ENCODE measurements at places on chromosomes 2 and 18.

DNA sequence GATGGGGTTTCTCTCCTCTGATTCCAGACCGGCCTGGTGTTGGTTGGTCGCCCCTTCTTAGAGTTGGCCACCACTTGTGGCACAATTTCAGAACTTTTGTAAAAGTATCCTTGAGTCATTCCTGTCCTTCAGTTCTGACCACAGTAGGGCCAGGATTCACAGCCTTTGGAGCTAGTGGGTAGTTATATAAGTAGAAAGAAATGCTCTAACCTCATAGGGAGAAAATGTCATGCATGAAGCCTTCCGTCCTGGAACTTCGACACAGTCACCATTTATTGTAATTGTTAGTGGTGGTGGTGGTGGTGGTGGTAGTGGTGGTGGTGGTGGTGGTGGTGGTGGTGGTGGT lies 65.4 kb downstream of the EPAS1 start:
- no peak for DNase-seq

GRCh38 chr2:63903003-63903402 lies 61.3 kb downstream of the UGP2 start:
- no peak for DNase-seq

DNA sequence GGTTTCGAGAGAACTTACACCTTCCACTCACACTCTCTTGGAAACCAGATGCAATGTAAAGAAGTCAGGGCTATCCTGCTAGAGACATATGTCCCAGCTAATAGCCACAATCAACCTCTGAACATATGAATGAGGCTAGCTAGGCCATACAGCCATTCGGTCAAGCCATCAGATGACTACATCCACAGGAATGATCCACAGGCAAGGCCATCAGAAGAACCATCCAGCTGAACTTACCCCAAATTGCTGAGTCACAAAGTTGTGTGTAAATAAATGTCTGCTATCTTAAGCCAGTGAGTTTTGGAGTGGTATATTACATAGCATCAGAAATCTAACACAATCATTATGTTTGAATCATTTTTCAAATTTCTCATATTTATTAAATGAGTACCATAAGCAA lies 5.2 kb upstream of the SPAST start:
- DNase-seq: no peak

- DNase-seq: no peak
Measured at GRCh38 chr2:41600460-41600859, 447.4 kb upstream of the PKDCC start.

- DNase-seq: no peak
Measured at GRCh38 chr2:158797963-158798700, 3.0 kb downstream of the DAPL1 start.

DNA sequence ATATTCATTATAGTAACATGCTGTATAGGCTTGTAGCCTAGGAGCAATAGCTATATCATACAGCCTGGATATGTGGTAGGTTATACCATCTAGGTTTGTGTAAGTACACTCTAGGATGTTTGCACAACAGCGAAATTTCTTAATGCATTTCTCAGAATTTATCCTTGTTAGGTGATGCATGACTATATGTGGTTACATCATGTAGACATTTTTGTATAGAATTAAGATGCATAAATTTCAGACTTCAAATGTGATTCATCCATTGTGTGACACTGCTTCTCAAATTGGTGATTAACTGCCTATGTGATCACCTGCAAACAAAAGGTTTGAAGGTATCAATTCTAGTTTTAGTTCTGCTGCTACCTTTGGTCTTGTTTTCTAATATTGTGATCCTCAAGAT lies 1787.0 kb upstream of the PIK3C3 start:
- no peak for DNase-seq

DNA sequence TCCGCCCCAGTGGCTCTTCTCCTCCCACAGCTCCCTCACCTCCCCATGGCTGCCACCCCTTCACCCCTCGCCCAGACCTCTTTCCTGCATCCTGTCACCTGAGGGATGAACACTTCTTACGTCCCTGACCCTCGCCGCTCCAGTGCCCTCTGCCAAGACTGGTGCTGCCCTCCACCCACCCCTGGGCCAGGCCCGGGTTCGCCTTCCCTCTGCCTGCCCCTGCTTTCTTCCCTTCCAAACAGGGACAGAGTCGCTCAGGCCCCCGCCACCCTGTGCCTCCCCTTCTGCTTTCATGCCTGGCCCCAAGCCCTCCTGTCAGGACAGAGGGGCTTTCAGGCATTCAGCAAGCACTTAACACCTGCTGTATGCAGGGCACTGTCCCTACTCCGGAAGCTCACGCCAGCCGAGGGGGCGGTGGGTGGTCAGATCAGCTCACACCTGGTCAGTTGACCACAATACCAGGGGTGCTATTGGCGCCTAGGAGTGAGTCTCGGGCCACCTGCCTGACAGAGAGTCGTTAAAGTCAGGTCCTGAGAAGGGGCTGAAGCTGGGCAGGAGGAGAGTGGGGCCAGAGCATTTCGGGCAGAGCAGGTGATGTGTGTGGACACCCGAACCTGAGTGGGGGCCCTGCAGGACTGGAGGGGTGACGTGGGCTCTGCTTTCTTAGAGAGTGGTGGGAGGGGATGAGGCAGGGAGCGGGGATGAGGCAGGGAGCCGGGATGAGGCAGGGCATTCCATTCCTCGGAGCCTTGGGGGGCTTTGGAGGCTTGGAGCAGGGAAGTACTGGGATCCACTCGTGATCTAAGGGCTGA lies 26.0 kb upstream of the HPCAL1 start:
- peak; percentile 39 for DNase-seq

DNA sequence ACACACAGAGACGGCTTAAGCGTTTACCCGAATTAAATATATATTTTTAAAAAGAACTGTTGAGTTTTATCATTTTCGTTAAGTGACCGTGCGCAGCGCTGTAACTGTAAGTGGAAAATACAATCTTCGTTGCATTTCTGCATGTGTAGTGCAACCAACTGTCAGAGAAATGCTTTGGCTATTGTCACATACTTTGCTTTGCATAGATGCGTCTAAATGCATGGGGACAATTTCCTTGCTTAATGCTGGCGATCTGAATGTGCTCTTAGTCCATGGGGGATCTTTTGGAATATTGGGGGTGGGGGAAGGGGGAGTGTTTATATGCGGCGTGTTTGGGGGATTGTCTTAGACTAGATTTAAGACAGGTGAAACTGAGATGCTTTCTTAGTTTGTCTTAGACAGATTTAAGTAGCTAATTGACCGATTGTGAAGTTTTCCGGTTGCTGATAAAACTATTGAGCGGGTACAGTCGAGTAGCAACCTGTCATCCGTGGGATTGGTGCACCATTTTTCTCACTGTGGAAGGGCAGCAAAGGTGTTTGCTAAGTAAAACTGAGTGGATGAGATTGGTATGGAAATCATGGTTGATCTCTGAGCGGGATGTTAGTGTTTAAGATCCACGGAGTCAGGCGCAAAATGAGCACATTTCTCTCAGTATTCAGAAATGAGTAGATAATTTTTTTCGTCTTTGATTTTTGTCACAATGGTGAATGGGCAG lies 476 bp downstream of the VSNL1 start:
- no peak for DNase-seq

- no peak for DNase-seq
Measured at GRCh38 chr2:25677877-25678276, 4.5 kb upstream of the DTNB start.

DNA sequence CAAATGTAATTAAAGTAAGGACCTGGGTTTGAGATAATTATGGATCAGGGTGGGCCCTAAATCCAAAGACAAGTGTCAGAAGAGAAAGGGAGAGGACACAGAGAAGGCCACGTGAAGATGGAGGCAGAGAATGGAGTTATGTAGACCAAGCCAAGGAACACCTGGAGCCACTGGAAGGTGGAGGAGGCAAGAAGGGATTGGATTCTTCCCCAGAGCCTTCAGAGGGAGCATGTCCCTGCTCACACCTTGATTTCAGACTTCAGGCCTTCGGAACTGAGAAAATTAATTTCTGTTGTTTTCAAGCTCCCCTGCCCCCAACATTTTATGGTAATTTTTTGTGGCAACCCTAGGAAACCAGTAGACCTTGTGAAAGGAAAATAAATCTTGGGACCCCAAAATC lies 19.6 kb downstream of the CAPN14 start:
- no peak for DNase-seq

DNA sequence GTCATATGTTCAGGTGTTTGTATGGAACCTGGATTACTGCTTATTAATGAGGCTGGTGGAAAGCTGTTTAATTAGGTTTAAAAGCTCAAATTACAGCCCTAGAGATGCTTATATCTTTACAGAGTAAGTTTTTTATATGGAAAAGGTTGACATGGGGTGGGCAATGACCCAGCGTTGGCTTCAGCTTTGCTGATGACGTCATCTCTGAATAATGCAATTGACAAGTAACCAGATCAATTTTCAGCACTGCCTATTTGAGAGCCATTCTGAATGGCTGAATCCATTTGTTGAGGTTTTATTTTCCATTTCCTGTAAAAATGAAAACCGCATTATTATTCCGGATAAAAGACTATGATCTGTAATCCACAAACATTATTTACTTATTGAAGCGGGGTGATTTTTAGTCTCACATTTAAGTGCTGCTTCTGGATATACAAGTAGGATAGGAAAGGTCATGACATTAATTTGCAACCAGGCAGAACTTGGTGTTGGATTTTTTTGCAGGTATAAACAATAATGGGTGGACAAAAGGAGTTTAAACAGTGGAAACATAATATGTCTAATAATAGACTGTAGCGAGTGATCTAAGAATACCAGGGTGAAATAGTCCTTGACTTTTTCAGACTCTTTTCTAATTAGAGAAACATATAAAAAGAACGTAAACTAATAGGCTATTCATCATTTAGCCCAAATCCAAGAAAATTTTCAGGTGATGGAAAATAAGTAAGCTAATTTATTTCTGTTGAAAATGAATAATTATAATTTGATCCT lies 2.7 kb downstream of the PPP1R1C start:
- DNase-seq: no peak

- DNase-seq: no peak
Measured at GRCh38 chr2:105397025-105397722, 1.7 kb downstream of the FHL2 start.

DNA sequence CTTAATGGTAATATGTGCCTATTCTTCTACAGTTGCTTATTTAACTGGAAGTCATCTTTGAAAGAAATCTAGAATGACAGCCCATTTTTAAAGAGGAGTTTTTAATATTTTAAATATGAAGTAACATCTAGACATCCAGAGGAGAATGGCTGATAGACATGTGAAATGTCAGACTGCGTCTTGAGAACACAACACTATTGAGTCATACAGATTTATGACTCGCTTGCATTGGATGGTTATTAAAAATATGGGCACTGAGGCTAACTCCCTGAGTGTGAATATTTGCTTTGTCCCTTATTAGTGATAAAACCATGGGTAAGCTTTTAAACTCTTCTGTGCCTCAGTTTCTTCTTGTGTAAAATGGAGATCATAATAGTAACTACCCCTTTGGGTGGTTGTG lies 22.9 kb downstream of the TDRD15 start:
- DNase-seq: no peak

DNA sequence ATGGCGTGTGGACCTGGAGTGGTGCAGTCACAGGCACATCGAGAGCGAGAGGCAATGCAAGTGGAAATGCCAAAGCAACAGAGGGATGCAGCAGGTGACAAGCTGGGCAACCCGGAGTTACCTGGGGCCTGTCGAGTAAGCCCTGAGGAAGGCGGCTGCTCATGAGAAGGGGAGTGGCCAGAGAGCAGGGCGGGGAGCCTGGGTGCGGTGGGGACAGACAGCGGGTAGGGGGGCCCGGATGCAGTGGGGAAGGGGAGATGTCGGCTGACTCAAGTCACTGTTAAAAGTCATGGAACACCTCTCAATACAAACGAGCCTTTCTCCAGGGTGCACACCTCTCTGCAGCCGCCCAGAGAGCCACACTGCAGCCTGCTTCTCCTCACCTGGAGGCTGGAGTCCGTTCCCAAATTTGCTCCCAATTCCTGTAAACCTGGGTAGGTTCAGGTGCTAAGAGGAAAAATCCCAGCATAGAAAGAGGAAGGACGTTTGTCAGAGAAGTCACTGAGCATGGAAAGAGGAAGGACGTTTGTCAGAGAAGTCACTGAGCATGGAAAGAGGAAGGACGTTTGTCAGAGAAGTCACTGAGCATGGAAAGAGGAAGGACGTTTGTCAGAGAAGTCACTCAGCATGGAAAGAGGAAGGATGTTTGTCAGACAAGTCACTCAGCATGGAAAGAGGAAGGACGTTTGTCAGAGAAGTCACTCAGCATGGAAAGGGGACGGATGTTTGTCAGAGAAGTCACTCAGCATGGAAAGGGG lies 71.7 kb upstream of the TWIST2 start:
- DNase-seq: no peak

- no peak for DNase-seq
Measured at GRCh38 chr2:212646698-212647366, 108.2 kb upstream of the ERBB4 start.

DNA sequence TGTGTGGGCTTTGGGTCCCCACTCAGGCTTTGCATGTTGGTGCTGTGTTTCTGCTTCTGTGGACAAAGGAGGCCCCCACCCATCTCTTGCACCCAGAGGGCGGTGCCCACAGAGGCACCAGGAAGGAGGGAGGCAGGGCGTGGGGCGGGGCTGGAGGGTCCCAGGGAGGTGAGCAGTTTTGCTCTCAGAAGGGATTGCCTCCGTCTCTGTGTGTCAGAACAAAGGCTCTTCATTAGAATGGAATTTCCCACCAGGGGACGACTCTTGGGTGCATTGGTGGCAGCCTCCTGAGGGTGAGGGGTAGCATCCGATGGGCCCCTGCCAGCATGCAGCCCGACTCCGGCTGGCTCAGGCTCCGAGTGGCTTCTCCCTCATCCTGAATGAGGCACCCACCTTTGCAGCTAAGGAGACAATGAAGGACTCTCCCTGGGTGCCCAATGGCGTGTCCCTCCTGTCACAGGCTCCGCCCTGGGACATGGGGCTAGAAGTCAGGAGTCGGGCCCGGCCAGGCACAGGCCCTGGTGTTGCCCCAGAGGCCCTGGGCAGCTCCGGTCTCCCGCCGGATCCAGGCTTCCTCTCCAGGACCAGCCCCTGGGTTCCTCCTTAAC lies 7.0 kb upstream of the ERFE start:
- DNase-seq: no peak

DNA sequence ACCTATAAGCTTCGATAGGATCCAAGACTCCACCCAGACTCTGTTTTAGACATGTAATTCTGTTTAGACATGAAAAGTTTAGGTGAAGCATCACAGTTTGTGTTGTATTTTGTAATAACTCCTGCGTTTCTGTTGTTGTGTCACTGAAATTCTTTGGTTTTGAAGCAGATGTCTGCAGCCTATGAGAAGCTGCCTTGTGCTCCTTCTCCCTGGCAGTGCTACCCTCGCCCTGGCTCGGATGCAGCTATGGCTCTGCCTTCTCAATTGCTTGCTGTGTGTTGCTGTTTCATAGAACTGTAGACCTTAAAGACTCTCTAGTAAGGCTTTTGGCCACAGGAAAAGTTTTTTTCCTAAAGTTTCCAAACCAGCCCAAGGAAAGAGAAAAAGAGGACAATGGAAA lies 40.2 kb upstream of the ZNF638 start:
- DNase-seq: no peak

DNA sequence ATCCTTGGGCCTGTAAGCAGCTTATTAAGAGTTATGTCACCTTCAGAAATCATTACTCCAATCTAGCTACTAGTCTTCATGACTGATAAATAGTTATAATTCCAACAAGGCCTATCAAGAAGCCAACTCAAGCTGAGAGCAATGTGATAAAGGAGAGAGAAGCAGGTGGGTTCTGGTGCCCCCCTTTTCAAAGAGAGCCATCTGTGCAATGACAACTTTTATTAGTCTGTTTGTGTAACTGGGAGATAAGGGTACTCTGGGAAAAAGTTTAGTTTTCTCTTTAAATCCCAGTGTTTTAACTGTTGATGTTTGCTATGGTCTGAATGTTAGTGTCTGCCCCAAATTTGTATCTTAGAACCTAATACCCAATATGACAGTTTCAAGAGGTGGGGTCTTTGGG lies 60.6 kb downstream of the CCDC93 start:
- no peak for DNase-seq
